ENCODE measurements at places on chromosomes 5 and 9.

DNA sequence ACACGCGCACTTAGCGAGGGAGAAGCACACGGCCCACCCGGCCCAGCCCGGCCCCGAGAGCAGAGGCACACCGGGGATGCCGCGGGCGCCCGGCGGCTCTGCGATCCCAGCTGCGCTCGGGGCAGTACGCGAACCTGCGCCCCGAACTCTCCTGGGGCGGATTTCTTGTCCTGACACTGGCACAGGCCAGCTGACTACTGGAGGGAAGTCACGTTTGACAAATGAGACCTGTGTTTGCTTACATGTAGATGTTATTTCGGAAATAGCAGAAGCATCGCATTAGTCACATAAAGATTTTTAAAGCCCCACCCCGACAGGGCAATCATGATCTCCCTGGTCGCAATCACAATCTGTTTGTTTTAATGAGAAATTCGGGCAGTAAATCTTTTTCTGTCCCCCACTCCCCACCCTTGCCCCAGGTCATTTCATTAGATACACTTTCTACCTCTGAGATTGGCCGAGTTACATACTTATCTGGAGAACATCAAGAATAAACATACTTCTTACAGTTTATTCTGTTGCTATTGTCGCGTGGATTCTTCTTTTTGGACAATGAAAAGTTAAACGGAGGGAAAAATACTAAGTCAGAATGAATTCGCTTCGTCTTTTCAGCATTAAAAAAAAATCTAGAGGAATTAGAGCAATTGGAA is 518.9 kb downstream of the CTNND2 start:
- no peak for DNase-seq

DNA sequence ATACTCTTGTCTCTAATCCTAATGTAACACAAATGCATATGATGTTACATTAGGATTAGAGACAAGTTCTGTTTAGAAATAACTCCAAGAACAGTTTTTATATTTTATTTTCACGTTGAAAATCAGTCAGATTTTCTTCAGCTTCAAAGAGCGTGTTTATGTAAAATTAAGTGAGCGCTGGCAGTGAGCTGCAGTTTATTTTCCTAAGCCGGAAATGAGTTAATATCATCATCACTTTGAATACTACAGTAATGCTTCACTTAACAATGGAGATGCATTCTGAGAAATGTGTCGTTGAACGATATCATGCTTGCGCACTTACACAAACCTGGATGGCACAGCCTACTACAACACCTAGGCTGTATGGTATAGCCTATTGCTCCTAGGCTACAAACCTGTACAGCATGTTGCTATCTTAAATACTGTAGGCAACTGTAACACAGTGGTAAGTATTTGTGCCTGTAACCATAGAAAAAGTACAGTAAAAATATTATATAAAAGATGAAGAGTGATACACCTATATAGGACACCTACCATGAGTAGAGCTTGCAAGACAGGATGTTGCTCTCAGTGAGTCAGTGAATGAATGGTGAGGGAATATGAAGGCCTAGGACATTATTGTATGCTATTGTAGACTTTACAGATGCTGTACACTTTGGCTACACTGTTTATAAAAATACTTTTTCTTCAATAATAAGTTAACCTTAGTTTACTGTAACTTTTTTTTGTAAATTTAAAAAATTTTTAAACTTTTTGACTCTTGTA is 65.9 kb upstream of the C5orf46 start:
- DNase-seq = no peak

- no peak for DNase-seq
These were observed 288.8 kb downstream of the ARL15 start for GRCh38 chr5:54021431-54022164.

DNA sequence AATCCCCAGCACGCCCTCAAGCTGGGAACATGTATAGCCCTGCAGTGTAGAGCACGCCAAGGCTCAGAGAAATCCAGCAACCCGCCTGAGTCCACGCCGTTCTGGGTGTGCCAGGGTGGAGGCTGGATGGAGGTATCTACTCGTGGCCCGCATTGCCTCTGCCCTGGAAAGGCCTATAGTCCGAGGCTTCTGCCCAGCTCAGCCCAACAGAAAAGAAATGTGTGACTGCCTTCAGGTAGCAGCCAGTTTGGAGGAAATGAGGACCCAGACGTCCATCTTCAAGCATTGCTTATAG is 18.2 kb downstream of the S1PR3 start:
- DNase-seq = no peak

- no peak for DNase-seq
These were observed 243.0 kb downstream of the ZSWIM6 start for GRCh38 chr5:61575103-61575502.

DNA sequence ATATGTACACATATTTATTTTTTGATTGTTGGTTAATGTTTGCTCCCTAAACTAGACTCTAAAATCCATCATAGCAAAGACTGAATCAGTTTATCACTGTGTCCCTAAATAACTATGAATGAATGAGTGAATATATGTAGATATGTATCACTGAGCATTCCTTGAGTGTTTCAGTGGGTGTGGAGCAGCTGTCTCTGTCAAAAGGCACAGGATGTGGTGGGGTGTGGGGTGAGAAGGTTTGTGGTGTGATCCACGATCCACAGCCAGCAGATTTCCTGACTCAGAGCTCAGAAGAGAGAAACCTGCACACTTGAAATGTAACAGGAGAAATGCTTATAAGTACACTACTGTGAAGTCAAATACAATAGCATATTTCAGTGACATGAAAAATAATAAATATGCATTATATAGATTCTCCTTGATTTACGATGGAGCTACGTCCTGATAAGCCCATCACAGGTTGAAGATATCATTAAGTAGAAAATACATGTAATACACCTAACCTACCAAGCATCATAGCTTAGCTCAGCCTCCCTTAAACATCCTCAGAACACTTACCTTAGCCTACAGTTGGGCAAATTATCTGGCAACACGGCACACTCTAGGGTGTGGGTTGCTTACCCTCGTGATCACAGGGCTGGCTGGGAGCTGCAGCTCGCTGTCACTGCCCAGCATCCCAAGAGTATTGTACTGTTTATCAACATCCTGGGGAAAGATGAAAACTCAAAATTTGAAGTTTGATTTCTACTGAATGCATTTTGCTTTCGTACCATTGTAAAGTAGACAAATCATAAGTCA is 287.0 kb downstream of the GAS1 start:
- no peak for DNase-seq

DNA sequence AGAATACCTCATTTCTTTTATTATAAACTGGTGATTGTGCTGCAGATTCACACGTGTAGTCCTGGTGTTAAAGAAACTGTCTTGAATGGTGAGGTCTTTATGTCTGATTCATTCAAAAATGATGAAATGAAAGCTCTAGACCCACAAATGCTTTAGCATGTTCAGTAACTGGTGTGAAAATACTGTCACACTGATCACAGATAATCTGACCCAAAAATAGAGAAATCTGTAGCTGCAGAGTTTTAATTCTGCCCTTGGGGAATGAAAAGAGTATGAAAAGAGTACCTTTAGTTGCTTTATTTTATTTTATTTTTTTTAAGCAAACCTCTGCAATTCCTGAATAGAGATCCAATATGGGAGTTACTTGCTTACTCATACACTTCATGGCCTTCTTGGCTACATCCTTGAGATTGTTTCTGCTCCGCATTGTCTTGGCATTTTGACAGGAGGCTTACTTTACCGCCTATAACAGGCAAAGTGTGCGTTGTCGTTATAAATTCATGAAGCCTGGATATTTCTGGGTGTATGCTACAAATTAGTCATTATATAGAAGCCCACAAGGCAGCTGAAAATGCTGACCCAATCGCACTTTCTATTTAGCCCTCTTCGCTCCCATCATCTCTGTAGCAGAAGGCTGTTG is 2.7 kb downstream of the RGMB start:
- DNase-seq = no peak

DNA sequence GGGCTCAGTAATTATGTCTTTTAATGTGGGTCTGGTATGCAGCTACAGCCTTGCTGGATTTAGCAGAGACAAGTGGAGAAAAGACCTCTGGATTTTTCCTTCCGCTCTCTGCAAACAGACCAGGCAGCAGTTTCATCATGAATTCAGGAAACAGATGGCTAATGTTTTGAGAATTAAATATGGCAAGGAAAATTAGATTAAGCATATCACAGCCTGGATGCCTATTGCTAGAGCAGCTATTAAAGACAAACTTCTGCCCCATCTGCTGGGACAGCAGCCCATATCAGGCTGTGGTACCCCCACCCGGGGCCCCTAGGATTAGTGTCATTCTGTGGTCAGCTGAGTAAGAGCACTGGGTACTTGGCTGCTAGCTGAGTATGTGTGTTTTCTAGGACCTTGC is 6.2 kb downstream of the SKP2 start:
- no peak for DNase-seq

- DNase-seq = no peak
These were observed 617.6 kb downstream of the IRX1 start for GRCh38 chr5:4212981-4213819.

- no peak for DNase-seq
These were observed 130.4 kb upstream of the BASP1 start for GRCh38 chr5:17087035-17087434.

GRCh38 chr9:88757406-88758010 is 222.5 kb downstream of the NXNL2 start:
- no peak for DNase-seq
